ENCODE measurements at places on chromosomes 1 and 21.

DNA sequence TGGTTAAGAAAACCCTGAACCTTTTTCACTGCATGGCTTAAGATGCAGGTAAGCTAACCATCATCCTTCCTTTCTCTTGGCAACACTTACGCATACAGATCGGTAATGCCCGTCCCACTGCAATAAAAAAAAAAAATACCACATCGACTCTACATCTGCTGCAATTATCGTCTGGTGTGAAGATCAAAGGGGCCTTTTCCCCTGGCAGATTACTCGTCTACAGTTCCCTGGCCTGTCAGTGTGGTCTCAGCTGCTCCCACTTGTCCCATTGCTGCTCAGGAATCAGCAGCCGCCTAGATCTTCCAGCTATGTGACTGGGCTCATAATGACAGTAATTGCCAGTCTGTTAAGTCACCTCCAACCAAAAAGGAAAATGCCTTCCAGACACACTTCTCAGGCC lies 133.1 kb downstream of the SETD4 start:
- DNase-seq, result no peak

DNA sequence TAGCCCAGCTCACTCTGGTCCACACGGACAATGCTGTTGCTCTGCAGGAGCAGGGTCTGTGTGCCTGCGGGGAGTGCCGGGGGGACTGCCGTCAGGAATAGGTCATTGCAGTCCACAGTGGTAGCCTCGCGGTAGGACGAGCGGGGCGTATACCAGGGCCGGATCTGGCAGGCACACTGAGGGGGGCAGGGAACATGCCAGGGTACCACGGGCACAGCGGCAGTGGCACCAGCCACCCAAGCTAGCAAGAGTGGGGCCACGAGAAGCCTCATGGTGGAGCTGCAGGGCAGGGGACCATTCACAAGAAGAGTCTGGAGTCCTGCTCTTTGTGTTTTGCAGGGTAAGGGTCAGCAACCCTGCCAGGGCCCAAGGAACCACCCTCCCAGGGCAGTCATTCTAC lies 65.8 kb downstream of the LRRN2 start:
- peak; percentile 27 for DNase-seq

GRCh38 chr1:30773722-30774358 lies 16.3 kb upstream of the LAPTM5 start:
- DNase-seq, result no peak

DNA sequence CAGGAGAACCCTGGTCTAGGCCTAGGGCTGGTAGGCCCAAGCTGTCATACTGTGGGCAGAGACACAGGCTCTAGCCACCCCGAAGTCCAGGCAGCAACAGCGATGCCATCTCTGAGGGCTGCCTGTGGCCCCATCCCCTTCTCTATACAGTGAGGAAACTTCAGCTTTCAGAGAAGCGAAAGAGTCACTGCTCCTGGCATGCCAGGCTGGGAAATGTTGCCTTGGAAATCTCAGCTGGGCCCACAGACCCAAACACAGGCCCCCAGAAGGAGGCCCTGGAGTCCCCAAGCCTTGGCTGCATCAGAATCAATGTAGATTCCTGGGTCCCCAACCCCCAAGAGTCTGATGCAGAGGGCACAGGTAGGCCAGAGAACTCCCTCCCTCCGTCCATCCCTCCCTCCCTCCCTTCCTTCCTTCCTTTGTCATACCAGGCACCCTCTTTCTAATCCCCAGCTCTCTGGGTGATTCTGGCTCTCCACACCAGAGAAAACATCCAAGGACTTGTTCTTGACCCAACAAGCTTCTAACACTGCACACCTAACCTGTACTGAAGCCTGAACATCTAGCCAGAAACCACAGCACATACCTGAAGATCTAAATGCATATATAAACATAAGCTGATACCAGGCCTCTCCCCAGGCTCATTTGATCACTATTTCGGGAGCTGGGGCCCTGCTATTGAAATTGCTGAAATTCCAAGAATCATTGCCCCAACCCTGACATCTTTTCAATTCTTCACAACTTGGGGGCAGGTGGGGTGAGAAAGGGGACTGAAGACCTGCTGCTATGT lies 143.2 kb upstream of the EDN2 start:
- no peak for DNase-seq

- no peak for DNase-seq
Observed at GRCh38 chr1:160767395-160768294, 28.3 kb upstream of the LY9 start.

DNA sequence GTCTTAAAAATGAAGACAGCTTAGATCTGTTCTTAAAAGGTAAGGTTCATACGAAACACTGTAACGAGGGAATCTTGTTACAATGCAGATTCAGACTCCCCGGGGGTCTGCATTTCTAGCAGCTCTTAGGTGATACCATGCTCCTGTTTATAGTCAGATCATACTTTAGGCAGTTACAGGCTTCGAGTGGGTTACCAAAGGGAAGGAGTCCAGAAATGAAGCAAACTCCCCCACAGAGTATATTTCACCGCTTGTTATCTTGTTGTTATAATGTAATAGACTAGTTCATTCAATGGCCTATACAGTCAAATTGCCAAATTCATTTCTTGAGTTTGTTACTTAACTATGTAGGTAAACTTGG lies 601.1 kb downstream of the USP25 start:
- no peak for DNase-seq

DNA sequence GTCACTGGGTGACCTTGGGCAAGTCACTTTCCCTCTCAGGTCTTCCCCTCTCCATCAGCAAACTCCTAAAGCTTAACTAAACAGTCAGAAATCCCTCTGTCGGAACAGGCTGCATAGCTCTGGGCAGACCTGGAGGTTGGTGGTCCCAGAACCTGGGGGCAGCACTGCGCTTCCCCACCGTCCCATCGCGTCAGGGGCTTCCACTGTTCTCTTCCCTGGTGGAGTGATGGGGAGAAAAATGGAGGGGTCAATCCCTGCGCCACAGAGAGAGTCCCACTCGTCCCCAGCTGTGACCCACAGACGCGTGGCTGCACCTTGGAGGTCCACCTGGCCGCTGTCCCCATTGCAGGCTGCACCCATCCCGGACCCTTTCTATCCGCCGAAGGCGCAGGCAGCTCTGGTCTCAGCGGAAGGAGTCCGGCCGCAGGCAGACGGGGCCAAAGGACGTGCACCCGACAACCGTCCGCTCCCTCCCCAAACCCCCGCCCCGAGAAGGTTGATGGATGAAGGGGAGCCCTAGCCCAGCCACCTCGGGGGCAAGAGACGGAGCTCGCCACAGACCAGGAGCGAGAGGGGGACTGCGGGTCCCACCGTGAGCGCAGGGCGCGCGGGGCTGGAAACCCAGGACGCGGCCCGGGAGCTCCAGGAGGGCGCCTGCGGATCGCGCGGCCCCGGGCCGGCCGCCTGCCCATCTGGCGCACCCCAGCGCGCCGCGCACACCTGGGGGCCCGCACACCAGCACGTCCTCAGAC lies 588 bp upstream of the WNT3A start:
- DNase-seq, result no peak

DNA sequence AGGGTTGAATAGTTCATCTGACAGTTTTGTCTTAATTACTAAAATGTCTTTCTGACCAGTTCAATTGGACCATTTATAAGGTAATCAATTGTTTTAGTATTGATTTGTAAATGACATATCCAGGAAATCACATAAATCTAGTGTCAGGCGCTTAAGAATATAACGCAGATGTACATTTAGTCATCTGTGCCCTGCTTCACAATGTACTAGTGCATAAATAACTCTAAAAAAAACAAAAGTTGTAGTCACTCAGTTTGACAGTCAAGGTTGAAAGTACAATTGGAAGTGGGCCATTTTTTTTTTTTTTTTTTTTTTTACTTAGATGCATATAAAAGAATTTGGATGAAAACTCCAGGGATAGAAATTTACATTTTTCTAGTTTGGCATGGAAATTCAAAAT lies 490.4 kb downstream of the PTPRC start:
- no peak for DNase-seq

DNA sequence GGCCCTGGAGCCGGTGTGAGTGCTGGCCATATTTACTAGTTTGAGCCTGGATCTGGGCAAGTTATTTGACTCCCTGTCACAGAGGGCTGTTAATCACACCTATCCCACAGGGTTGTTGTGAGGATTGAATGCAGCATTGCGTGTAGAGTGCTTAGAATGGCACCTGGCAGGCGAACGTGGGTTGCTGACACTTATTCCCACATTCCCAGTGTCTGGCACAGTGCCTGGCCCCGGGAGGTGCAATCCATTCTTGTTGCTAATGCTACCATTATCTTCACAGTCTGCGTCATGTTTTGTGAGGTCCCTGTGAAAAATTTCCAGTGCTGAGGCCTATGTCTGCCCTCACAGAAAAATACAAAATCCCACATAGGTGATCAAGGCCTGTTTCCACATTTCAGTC lies 66.1 kb downstream of the CD2 start:
- no peak for DNase-seq

DNA sequence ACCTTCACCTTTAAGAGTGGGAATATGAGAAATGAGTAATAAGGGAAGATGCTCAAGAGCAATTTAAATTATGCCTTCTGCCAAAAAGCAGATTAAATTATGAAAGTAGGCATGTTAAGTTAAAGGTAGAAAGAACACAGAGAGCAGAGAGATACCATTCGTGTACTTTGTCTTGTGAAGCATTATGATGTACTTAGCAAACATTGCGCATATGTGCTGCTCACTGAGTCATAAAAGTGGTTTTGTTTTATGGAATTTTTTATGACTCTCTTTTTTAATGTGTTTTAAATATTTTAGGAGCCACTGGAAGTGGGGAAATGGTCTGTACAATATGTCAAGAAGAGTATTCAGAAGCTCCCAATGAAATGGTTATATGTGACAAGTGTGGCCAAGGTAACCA lies 35.3 kb downstream of the MTF2 start:
- no peak for DNase-seq

DNA sequence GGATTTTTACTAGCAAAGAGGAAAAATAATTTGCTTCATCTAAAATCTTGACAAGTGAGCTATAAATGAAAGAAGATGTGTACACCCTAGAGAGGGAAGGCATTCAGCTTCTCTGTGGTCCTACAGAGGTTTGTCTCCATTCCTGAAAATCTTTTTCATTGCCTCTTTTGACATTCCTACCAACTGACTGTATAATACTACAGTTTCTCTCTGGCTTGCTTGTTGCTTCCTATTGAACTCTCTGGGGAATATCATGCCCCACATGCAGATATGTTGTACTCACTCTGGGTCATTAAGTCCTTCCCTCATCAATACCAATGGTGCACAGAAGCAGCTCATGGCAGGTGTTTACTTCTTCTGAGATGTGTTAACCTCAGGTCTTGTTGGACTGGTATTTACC lies 371.2 kb upstream of the PLXNA2 start:
- DNase-seq, result no peak

GRCh38 chr1:7060745-7061144 lies 275.5 kb downstream of the CAMTA1 start:
- no peak for DNase-seq

- peak; percentile 25 for DNase-seq
Observed at GRCh38 chr1:66367369-66367768, 166.6 kb upstream of the SGIP1 start.

DNA sequence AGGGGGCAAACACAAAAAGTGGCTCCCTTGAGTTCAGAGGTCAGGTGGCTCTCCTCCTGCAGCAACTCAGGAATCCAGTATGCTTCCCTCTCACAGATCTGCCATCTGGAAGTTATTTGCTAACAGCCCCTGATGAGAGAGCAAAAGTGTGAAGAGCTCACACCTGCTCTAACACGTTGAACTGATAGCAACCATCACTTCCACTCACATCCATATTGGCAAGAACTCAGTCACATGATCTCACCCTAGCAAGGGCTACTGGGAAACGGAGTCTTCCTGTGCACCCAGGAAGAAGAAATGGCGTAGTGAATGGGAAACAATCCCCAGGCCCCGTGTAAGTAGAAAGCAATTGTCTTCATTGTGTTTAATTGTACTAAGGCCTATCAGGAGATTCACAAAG lies 20.7 kb upstream of the SLC45A1 start:
- no peak for DNase-seq

DNA sequence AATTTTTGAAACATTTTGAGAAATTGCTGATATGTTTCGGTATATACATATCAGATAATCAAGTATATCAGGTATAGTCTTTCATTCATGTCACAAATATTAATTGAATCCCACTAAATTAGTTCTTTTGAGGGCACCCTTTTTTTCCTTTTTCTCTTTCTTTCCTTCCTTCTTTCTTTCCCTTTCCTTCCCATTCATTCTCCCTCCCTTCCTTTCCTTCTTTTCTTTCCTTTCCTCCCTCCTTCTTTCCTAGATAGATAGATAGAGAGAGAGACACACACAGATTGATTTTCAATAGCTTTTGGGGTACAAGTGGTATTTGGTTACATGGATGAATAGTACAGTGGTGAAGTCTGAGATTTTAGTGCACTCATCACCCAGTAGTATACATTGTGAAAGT lies 5.7 kb downstream of the NSL1 start:
- no peak for DNase-seq

GRCh38 chr1:31699341-31699891 lies 4.4 kb downstream of the COL16A1 start:
- no peak for DNase-seq

- DNase-seq, result no peak
Observed at GRCh38 chr1:1310109-1310385, 1.6 kb downstream of the PUSL1 start.

GRCh38 chr1:30005972-30006619 lies 717.3 kb downstream of the MATN1 start:
- DNase-seq, result no peak

DNA sequence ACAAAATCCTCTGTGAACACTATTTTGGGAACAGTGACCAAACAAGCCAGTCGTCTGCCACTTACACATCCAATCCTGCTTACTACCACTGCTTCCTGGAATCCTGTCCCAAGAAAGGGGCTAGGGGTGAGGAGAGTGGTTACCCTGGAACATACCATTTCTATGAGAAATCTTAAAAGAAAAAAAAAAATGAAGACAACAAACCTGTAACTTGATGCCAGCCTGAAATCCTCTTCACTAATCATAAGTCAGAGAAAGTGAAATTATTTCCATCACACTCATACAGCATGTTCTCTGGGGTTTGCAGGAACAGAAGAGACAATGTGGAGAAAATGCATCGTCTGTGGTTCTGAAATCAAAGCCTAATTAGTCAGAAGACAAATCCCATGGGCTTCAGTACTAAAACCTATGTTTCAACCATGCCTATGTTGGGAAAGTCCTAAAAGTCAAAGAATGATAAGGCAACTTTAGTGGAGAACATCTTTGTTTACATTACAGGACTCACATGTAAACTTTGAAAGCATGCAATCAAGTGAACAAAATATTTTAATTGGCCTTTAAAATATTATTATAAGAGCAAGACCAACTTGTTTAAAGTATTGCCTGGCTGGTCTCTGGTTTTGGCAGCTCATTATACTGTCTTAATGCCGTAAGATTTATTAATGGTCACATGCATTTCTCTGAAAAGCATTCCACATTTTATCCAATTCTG lies 220.7 kb downstream of the LTN1 start:
- no peak for DNase-seq

DNA sequence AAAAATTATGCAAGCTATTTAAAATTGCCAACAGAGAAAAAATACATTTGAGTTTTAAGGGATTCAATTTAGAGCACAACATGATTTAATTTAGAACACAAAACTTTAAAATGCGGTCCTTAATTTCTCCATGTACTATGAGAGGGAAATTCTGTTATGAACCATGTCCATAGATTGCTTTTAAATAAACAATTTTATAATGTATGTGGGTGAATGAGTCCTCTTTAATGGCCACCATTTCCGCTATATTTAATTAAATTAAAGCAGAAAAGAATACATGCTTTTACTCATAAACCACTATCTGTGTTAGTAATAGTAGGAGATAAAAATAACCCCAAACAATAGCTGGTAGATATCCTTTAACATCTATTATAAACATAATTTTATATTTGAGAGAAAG lies 914.6 kb downstream of the LTN1 start:
- no peak for DNase-seq
